Osteoblast (primary cell): ENCODE measurements at places on chromosomes 11 and 22.

GRCh38 chr11:65156926-65157325, 13.1 kb upstream of the SPDYC start:
- no peak for DNase-seq
- H3K4me3 ChIP-seq, result no peak overlapping the region
- no peaks in the 10 kb centered on the region for H3K27me3 ChIP-seq
- no peak overlapping the region for H3K27ac ChIP-seq

DNA sequence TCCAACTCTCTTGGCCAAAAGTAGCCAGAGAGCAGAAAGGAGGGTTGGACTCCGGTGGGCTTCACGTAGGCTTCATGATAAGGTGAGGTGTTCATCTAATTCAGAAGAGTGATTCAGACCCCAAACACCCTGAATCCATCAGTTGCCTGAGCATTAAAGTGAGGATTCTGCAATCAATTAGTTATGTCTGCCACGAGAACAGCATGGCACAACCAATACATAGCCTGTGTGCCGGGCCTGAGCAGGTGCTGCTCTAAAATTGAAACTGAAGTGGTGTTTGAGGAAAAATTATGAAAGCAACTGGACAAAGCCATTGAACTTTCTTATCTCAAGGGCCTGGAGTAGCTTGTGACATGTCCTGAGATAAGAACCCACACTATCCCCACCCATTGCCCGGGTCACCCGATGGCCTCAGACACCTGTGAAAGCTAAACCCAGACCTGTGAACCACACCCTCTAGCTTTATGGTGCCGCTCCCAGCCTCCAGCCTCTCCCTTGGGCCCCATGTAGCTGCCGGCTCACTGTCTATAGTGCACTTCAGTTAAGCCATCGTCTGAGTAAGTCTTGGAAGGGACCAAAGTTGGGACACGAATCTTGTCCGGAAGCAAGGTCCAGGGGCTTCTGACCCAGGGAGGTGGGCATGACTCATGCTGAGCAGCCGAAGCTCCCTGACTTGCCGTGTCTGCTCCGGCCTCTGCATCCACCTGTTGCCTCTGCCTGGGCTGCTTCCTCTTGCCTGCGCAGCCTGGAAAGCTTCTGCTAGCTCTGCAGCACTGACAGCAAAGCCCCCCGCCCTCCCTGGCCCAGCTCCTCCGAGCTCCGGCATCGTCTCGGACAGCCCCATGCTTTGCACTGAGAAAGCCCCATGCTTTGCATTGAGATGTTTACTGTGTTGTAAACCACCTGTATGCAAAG, 5.7 kb upstream of the MYEOV start:
- no peak overlapping the region for H3K27ac ChIP-seq
- H3K4me1 ChIP-seq, result no peaks in the 10 kb centered on the region
- no peaks in the 10 kb centered on the region for H3K36me3 ChIP-seq
- no peak overlapping the region for H3K4me3 ChIP-seq
- no peaks in the 10 kb centered on the region for H3K27me3 ChIP-seq
- no peak for DNase-seq

GRCh38 chr11:19380375-19380774, 139.6 kb upstream of the E2F8 start:
- DNase-seq, result peak; percentile 91
- H3K36me3 ChIP-seq, result no peaks in the 10 kb centered on the region
- H3K27me3 ChIP-seq, result no peaks in the 10 kb centered on the region
- peak overlapping the region; percentile 86 for H3K27ac ChIP-seq
- no peak overlapping the region for H3K4me3 ChIP-seq

DNA sequence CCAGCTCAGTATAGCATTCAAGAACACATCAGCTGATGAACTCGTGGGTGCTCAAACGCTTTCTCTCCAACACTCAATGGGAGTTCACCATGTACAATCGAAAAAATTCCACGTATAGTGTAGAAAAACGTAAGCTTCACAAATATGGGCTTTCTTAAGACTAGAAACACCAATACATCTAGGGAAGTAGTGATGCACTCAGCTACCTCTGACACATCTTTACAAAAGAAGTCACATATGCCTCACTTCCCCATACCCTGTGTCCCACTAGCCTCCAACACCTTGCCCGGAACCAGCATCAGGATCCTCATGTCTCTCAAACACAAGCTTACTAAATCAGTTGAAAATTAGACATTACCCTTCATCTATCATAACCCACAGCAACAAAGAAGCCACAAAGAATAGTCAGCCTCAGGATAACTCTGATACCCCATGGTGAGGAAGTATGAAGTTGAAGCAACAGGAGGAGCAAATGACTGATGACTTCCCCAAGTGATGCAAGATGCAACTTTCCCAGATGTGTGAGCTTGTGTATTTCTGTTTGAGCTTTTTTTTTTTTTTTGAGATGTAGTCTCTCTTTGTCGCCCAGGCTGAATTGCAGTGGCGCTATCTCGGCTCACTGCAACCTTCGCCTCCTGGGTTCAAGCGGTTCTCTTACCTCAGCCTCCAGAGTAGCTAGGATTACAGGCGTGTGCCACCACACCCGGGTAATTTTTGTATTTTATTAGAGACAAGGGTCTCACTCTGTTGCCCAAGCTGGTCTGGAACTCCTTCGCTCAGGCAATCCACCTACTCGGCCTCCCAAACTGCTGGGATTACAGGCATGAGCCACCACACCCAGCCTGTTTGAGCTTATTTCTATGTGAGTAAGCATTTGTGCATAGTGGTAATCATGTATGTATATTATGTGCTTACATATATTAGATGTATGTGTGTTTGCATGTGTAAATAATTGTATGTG, 8.5 kb upstream of the DENND5A start:
- no peaks in the 10 kb centered on the region for H3K36me3 ChIP-seq
- no peak overlapping the region for H3K4me3 ChIP-seq

DNA sequence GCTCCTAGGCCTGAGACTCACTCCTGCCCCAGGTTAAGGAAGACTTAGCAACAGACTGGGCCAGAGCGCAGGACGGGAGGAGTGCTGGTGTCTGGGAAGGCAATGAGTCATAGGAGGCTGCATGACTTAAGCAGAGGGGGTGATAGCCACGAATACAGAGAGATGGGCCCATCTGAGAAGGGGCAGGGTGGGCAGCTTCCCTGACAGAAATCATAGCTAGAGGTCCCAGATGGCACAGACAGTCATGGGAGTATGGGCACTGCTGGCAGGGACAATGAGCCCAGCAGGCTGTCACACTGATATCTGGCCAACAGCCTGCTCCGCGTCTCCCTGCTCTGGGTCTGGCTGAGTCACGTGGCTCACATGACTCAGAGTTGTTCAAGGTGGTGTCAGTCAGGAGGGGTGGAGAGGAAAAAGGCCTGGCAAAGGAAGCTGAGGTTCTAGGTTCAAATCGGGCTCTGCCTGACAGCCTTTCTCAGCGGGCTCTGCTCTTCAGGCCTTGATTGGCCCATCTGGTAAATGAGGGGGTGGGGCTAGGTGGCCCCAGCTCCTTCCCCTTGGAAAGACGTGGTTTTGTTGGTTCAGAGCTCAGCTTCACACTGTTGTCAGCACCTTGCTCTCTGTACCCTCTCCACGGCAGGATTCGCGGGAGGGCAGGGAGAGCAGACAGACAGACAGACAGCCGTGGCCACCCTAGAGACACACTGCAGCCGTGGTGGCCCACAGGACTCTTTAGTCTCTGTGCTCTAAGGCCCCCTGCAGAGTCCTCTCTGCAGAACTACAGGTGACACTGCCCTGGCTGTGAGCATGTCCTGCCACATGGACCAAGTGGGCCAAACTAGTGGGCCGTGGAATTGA, 47.8 kb downstream of the DBX1 start:
- no peaks in the 10 kb centered on the region for H3K27me3 ChIP-seq
- H3K4me1 ChIP-seq, result peaks cover 29% of the 10 kb centered on the region
- H3K36me3 ChIP-seq, result peaks cover 21% of the 10 kb centered on the region
- H3K27ac ChIP-seq, result peak overlapping the region; percentile 88
